H9 (cell line): ENCODE measurements at places on chromosomes 4 and X.
A peak's percentile ranks its signal among the peaks of the same experiment; 100 is the strongest.

- no peak for DNase-seq
Observed at GRCh38 chr4:3355266-3355748, 62.5 kb downstream of the RGS12 start.

DNA sequence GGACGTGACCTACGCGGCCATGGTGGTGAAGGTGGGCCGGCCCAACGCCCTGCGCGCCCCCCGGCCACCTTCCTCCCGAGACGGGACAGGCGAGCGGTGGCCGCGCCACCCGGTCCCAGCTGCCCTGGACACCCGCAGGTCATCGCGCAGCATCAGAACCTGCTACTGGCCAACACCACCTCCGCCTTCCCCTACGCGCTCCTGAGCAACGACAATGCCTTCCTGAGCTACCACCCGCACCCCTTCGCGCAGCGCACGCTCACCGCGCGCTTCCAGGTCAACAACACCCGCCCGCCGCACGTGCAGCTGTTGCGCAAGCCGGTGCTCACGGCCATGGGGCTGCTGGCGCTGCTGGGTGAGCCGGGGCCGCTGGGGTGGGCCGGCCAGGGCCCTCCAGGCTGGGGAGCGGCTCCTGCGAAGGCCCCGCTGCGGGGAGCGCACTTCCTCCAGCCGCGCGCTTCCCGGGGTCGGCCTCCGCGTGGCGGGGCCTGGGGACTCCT lies 9.0 kb upstream of the SLC26A1 start:
- peak; percentile 59 for DNase-seq

GRCh38 chr4:99950913-99951254 lies 809 bp upstream of the H2AZ1 start:
- no peak for DNase-seq

- DNase-seq: no peak
Observed at GRCh38 chr4:44984083-44984482, 257.7 kb upstream of the GNPDA2 start.

DNA sequence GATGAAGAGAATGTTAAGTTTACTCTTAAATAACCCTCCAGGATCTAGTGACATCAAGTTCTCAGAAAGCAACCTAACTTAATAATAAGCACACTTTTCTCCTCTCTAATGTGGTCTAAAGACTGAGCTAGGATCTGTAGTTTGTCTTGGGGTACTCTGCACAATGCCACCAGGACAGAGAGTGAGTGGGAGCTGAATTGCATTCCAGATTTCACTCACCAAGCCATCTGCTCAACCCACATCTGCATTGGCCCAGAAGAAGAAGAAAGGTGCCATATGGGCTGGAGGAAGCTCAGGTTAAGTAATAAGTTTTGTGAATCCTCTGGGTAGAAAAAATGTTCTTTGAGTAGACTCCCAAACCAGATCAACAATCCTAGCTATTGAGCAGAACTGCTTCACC lies 384.6 kb downstream of the PPP3CA start:
- DNase-seq: no peak

- DNase-seq: no peak
Observed at GRCh38 chr4:7646384-7647061, 211.8 kb upstream of the PSAPL1 start.

GRCh38 chr4:133147286-133147821 lies 1.7 kb upstream of the PCDH10 start:
- no peak for DNase-seq

DNA sequence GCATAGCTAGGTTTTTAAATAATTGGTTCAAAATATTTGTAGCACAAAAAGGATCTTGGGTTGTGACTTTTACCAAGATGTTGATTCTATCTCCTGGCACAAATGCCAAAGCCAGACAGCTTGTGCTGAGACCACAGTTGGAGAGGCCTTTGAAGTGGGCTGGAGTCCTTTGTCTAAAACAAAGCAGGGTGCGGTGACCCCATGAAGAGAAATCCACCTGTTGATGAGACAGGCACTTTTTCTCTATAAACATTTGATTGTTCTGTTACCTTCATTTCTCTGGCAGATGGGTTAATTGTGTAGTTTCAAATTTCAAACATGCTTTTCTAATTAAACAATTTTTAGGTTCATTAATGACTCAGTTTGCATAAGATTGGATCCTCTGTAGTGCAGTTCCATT lies 56.7 kb downstream of the STOX2 start:
- no peak for DNase-seq

DNA sequence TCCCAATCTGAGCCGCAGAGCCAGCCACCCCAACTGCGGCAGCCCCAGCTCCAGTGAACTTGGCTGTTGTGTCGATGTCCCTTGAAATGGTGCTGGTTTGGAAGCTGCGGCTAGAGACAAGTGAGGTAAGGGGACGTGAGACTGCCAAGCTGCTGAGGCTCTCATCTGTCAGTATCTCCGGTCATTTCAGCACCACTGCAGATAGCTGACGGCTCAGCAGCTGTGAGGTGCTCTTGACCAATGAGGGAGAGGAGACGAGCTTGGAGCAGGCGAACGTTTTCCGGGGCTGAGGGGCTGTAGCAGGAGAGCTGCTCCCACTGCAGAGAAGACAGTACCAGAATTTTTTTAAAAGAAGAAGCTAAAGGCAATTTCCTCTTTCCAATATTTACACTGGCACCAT lies 175.5 kb upstream of the CASK start:
- DNase-seq: peak; percentile 35

GRCh38 chrX:71107762-71108360 lies 1.3 kb upstream of the CXorf65 start:
- no peak for DNase-seq

DNA sequence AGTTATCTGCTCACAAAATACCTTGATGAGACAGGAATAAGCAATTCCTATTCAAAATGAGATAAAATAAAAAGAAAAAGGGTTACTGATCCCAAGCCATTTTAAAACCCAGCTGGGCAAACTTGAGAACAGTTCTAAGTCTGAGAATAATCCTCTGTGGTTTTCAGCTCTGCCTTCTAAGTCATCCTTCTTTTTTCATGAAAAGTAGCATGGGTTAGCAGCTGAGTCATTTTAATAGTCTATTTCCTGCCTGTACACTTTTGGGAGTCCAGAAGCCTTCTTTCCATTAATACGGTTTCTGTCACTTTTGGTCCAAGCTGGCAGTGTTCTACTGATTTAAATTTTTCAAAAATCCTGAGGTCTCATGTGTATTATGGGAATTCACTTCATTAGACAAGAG lies 374.3 kb downstream of the IQCM start:
- no peak for DNase-seq

- no peak for DNase-seq
Observed at GRCh38 chr4:100023800-100024199, 73.7 kb upstream of the H2AZ1 start.

GRCh38 chr4:21205821-21206531 lies 505.7 kb downstream of the PACRGL start:
- DNase-seq: no peak

- no peak for DNase-seq
Observed at GRCh38 chr4:87953826-87954225, 21.7 kb upstream of the SPP1 start.

DNA sequence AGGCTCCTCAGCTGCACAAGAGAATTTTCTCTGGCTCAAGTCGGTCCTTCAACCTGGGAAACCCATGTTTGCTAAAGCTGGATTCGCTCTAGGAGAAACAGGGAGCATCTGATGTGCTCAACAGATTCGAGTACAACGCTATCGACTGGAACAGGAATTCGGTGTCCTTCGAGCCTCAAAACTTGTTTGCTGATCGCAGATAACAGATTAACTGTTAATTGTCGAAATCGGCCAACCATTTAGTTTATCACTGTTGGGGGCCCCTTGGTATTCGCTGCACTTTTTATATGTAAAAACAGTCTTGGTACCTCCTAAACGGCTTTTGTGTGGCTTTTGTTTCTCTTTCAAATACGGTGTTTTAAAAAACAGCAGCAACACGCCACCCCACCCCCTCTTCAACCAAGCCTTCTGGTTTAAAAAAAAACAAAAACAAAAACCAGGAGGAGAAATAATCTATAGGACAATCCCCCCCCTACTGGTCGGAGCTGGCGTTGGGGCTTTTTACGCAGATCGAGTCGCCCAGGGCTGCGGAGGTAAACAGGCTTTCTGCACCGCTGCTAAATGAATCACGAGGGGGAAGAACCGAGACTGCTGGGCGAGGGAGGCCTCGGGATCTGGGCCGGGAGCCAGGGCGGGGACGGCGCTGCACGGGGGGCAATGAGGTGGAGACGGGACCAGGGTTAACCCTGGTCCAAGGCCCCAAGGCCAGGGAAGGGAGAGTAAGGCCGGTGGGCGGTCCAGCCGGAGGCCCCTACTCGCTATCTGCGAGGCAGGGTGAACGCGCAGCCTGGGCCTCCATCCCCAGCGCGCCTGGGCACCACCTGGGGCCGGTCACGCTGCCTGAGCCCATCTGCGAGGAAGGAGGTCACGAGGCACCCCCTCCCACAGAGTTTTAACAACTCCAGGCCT lies 71.7 kb upstream of the BCOR start:
- DNase-seq: peak; percentile 91

DNA sequence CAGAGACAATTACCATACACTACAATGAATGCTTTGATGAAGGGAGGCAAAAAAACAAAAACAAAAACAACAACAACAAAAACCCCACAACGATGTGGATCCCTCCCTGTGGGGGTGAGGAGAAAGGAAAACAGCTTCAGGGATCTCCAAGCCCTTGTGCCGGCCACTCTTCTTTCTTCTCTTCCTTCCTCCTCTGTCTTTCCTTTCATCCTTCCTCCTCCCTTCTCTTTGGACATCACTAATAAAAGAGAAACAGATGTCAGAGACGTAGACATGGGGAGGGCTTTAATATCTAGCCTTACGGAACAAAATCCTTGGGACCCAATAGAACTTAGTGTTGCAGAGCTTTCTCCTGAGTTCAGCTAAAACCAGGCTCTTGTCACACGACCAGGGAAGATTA lies 18.8 kb upstream of the STX18 start:
- no peak for DNase-seq

- no peak for DNase-seq
Observed at GRCh38 chr4:156293657-156294297, 340.1 kb upstream of the CTSO start.

GRCh38 chr4:123418351-123418931 lies 21.8 kb downstream of the SPRY1 start:
- DNase-seq: peak; percentile 74

DNA sequence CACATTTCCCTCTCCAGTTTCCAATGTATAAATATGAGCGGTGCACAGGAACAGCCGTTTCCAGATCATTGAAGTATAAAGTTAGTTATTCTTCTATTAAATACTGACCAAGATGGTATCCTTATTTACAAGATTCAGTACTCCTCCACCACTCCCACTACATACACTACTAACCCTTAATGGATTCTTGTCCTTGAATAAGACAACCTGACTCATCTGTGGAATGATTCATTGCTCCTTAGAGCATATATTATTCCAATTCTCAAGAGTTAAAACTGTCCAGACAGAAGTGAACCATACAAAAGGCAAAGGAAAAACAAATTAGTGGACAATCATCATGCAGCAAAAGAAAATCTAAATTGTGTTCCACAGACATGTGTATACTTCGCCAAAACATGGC lies 373.3 kb downstream of the IDS start:
- DNase-seq: no peak

DNA sequence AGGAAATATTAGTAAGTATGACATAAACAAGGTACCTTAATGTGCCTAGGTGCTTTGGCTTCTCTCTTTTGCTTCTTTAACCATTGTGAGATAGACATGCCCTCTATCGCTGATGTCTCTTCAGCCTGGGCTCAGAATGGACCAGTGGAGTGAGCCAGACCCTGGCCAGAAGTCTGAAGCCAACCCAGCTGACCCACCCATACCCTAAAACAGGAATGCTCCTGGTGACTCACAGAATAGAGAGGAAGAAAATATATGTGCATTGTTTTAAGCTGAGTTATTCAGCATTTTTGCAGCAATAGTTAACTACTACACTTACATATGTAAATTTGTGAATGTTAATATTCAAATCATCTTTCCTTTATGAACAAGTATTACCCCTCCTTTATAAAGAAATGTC lies 167.5 kb upstream of the PCDH10 start:
- DNase-seq: peak; percentile 32

- peak; percentile 45 for DNase-seq
Observed at GRCh38 chr4:84479663-84480062, 19.4 kb downstream of the NKX6-1 start.

GRCh38 chr4:186775902-186776301 lies 52.2 kb upstream of the FAT1 start:
- no peak for DNase-seq

DNA sequence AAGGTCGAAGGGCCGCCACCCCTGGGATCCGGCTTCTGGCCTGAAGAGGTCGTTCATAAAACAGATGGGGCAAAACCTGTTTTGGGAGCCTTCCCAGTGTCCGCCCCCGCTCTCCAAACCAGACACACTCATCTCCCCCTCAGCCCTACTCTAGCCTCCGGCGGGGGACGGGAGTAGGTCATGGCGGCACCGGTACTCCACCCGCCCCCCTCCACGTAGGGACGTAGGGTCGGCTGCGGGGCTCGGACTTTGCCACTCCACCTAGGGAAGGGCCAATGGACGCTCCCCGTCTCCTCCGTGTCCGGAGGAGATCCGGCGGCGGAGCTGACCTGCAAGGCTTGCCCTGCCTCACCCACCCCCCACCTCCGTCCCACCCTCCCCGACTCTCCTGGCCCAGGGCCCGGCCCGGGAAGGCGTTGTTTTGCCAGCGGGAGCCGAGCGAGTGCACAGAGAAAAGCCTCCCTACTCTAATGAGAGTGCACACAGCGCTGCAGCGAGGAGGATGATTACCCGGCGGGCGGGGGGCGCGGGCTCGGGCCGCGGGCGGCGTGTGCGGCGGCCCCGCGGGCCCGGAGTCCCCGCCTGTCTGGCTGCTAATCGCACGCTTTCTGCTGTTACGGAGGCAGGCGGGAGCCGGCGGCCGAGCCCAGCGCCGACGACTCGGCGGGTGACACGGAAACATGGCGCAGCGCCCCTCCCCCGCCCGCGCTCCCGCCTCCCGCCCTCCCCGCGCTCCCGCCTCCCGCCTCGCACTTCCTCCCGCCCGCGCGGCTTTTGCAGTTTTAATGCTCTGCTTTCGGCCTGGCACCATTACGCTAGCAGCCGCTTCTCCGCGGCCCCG lies 8.3 kb upstream of the BCOR start:
- DNase-seq: peak; percentile 87

- DNase-seq: no peak
Observed at GRCh38 chr4:23789762-23790161, 100.1 kb downstream of the PPARGC1A start.
